Central memory CD4-positive, alpha-beta T cell (primary cell): ENCODE measurements at places on chromosomes 1 and 21.
A peak's percentile ranks its signal among the peaks of the same experiment; 100 is the strongest.

DNA sequence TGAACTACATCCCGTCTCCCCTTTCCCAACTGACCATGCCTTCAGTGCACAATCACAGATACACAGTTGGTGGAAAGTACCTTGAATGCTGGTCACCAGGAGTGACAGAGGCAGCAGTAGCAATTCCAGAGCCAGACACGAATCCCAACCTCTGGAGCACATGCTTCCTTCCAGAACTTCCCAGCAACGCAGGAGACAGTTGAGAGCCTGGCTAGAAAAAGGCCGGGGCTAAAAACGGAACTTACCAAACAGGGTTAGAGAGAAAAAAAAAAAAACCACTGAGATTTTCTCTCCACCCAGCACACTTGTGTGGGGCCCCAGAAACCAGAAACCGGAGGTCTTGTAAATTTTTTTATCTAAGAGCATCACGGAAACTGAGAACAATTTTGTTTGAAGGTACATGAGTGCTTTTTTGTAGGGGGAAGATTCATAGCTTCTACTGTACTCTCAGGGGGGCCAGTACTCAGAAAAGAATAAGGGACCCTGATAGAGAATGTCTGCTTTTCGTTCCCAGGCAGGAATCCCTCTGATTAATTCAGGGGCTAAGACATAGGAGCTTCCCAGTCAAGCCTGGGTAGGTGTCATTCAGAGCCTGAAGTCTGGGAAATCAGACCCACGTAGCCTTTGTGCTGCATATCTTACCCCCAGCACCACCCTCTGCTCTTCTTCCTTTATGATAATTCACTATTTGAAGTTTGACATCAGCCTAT, at the start of gene CD48:
Gene CD48 (minus strand): TSS at position 221 of the 710 bp plus-strand sequence. CDS start 59 bp downstream, at position 162.
- peak; percentile 80 for DNase-seq

DNA sequence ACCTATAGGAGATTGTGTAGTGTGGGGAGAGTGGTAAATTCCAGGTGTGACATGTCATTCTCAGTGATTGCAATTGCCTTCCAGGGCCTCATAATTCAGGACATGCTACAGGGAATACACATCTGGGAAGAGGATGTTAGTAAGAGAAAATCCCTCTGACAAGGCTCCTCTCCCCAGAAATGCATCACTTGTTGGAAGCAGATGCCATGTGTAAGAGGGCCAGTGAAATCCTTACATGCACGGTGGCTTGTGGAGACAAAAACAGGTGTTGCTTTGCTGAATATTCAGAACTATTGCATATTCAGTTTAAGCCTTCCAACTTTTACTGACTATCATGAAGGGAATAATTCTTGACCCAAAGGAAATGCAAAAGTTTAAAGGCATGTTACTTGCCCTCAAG, 503.4 kb downstream of the NEGR1 start:
- no peak for DNase-seq

GRCh38 chr1:25161981-25162380, 70.3 kb downstream of the SYF2 start:
- no peak for DNase-seq

GRCh38 chr1:204509186-204509635, 7.0 kb upstream of the MDM4 start:
- no peak for DNase-seq

GRCh38 chr1:174999936-175000696, at the start of gene CACYBP:
Gene CACYBP (plus strand): TSS chr1:174999947. CDS start chr1:175000181, 234 bp downstream.
- DNase-seq: no peak

GRCh38 chr1:46072975-46073374, 59.5 kb downstream of the PIK3R3 start:
- no peak for DNase-seq

- DNase-seq: no peak
Measured at GRCh38 chr1:191729742-191730141, 428.5 kb upstream of the RGS18 start.

DNA sequence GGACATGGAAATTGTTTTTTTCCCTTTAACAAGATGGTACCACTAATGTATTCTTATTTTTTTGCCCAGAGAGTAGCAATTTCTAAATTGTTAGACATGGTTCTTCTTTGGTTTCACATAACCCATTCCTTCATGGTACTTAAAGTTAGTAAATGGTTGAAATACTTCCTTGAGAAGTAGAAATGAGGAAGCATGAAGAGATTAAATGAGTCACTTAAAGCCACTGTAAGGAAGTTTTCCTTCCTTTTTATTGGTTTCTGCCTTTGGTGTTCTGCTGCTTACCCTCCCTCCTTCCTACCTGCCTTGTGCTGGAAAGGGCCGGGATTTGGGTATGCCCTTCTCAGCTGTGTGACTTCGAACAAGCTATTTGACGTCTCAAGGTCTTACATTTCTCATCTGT, 101.0 kb downstream of the KIF26B start:
- no peak for DNase-seq

DNA sequence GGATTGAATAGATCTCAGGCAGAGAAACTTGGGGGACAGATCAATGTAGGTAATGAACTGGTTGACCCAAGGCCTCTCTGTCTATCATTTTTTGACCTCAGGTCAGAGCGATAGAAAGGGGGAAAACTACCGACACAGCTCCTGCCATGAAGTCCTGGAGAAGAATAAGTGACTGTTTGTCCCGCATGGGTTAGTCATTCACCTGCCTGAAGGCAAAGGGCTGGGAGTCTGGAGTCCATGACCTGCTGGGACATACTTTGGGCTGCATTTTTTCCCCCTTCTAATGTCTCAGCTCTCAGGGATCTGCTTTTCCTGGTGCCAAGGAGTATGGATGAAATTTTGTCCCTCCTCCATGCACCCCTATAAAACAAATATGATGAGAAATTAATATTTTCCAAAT, 1.6 kb upstream of the ROR1 start:
- DNase-seq: no peak

DNA sequence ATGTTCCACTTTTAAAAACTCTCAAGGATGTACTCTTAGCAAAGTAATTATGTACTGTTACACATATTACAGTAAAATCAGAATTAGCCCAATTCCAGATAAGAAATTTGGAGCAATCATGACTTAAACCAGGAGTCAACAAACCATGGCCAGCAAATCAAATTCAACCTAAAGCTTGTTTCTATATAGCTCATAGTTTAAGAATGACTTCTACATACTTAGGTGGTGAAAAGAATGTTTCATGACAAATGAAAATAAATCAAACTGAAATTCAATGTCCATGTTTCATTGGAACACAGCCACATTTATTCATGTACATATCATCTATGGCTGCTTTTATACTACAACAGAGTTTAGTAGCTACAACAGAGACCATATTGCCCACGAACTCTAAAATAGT, 35.1 kb downstream of the FRRS1 start:
- no peak for DNase-seq

DNA sequence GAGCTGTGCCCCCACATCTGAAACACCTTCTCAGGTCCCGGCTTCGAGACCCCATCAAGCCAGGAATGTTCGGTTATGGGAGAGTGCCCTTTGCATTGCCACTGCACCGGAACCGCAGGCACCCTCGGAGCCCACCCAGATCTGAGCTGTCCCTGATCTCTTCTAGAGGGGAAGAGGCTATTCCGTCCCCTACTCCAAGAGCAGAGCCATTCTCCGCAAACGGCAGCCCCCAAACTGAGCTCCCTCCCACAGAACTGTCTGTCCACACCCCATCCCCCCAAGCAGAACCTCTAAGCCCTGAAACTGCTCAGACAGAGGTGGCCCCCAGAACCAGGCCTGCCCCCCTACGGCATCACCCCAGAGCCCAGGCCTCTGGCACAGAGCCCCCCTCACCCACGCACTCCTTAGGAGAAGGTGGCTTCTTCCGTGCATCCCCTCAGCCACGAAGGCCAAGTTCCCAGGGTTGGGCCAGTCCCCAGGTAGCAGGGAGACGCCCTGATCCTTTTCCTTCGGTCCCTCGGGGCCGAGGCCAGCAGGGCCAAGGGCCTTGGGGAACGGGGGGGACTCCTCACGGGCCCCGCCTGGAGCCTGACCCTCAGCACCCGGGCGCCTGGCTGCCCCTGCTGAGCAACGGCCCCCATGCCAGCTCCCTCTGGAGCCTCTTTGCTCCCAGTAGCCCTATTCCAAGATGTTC, 4.3 kb downstream of the ADAMTSL4 start:
- DNase-seq: no peak

- no peak for DNase-seq
Measured at GRCh38 chr1:25673962-25674806, 57.6 kb downstream of the MAN1C1 start.

DNA sequence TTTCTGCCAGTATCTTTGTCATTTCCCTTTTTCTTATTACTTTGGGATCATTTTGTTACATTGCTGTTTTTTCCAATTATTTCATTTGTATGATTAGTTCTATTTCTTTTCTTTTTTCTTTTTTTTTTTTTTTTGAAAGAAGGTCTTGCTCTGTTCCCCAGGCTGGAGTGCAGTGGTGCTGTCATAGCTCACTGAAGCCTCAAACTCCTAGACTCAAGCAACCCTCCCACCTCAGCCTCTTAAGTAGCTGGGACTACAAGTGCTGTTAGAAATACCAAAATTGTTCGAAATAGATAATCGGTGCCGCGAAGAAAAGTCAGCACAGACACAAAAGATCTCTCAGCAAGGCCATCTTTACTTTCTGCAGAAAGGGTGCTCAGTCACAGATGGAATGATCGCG, 26.6 kb upstream of the COL6A1 start:
- DNase-seq: no peak

GRCh38 chr21:33388188-33388587, 15.0 kb upstream of the IFNGR2 start:
- no peak for DNase-seq

GRCh38 chr1:109083501-109083900, 7.1 kb upstream of the TMEM167B start:
- no peak for DNase-seq

- no peak for DNase-seq
Measured at GRCh38 chr1:38029685-38030511, 16.7 kb downstream of the POU3F1 start.

- DNase-seq: no peak
Measured at GRCh38 chr1:177902266-177902665, 67.6 kb downstream of the SEC16B start.

- no peak for DNase-seq
Measured at GRCh38 chr1:204149635-204150565, 1.9 kb downstream of the ETNK2 start.

DNA sequence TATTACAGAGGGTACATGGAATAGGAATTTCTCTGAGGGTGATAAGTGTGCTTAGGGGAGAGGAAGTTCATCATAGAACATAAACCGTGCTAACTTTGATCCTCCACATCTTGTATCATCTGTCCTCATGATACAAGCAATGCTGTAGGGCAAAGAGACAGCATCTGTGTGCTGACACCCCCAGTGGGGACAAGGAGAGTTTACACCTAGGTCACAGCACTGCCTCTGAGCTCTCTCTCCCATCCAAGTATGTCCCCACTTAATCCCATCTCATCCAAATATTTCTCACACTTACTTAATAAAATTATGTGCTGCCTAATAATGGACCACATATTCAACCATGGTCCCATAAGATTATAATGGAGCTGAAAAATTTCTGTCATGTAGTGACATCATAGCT, 4.3 kb upstream of the TEDDM1 start:
- DNase-seq: no peak

DNA sequence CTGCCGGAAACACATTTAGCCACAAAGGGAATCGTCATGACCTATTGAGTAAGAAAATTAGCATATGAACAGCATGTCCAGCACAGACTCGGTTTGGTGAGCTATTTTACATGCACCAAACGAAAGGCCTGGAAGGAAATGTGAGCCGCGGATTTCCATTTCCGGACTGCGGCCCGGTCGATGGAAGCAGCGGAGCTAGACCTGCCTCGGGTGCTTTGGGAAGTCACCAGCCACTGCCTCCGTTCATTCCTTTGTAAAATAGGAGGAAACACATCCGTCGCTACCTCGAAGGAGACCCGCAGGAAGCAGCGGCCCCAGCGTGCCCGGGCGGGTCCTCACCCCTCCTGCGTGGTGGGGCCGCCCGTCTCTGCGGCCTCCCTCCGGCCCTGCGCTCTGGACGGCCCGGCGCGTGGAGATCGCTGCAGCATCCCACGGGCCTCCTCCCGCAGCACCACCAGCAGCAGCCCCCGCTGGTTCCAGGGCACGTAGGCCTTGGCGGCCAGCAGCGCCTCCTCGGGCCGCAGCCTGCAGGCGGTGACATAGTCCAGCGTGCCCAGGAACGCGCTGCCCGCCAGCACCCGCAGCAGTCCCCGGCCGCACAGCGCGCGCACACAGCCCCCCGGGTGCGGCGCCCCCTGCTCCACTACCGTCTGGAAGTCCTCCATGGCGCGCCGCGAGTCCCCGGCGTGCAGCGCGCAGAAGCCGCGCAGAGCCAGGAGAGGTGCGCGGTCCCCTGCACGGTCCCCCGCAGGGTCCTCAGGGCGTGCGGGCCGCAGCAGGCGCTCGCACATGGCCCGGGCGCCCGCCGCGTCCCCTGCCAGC, 12.1 kb downstream of the TTC34 start:
- DNase-seq: no peak

- DNase-seq: no peak
Measured at GRCh38 chr1:34606504-34606903, 148.3 kb upstream of the GJB5 start.

- DNase-seq: no peak
Measured at GRCh38 chr1:90911353-90911752, 110.5 kb downstream of the ZNF644 start.

- no peak for DNase-seq
Measured at GRCh38 chr1:96684744-96685143, 36.8 kb upstream of the PTBP2 start.

DNA sequence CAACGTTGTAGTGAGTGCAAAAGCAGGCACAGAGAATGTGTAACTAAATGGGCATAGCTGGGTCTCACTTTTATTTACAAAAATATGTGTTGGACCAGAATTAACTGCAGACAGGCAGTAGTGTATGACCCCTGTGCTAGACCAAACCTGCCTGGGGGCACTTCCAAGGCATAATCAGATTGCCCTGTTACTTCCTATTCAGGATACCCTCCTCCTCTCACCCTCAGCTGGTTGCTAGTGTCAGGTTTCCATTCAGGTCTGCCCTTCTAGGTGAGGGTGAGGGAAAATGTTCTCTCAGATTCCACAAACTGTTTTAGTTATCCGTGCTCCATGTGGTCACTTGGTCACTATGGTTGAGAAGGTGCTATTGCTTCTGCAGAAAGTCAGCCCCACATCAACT, 387.3 kb downstream of the LMX1A start:
- no peak for DNase-seq

- DNase-seq: no peak
Measured at GRCh38 chr1:156051011-156051725, 2.4 kb downstream of the UBQLN4 start.

GRCh38 chr1:110356379-110356778, 17.2 kb downstream of the RBM15 start:
- no peak for DNase-seq

GRCh38 chr1:172089768-172090510, 248.6 kb downstream of the DNM3 start:
- peak; percentile 41 for DNase-seq

GRCh38 chr1:45353685-45354084, 13.4 kb upstream of the MUTYH start:
- no peak for DNase-seq

DNA sequence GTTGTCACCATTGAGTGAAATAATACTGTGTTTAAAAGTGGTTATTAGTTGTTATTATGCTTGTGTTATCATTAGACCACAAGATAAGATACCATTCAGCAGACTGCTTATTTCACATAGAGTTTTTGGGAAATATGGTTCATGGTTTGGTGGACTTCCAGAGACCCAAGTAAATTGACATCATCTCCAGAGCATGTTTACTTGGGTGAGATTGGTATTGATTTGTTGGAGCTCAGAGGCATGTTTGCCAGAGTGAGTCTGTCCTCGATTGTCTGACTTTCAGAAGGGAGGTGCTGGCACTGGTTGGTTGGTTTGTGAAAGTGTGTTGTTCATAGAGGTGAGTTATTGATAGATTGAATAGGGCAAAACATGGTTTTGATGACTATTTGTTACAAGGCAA, 291.4 kb downstream of the TGFB2 start:
- no peak for DNase-seq
